ENCODE measurements at places on chromosomes 3 and 15.

DNA sequence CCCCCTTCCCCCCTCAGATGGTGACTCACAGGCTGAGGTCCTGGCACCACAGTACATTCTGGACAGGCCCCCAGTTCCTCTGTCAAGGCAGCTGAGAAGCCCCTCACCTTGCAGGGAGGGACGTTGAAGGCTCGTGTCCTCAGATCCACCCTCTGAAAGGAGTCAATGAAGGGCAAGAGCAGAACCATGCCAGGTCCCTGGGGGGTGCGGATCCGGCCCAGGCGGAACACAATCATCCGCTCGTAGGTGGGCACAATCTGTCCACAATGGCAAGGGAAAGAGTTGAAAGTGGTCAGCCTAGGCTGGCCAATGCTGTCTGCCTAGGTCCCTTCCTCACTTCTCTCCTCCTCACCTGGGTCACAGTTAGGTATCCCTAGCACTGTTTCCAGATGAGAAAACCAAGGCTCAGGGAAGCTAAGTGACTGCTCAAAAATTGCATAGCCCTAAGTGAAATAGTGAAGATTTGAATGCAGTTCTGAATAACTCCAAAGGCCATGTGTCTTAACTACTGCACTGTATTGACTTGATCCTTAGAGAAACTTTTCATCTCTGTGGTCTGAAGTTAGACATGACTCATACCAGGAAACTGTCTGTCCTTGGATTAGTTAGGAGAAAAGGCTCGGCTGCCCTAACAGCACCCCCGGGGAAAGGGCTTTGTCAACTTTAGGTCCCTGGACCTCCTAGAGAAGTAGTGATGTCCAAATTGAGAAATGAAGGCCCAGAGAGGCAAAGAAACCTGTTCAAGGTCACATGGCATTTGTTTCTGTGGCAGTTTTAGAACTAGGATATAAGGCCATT is 2.9 kb downstream of the STOML1 start:
- DNase-seq: no peak

DNA sequence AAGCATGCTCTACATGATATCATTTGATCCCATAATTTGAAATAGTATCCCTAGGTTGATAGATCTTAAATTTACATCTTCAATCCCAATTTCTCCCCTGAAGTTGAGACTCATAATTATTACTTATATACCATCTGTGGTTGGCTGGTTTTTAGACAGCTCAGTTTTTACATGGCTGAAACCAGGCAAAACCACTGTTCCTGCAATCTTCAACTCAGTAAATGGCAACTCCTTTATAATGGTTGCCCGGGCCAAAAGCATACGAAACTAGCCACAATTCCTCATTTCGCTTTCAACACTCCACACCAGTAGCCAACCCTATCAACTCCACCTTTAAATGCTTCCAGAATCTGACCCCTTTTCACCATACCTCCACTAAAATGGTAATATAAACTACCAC is 118.5 kb downstream of the TGFBR2 start:
- DNase-seq: no peak

DNA sequence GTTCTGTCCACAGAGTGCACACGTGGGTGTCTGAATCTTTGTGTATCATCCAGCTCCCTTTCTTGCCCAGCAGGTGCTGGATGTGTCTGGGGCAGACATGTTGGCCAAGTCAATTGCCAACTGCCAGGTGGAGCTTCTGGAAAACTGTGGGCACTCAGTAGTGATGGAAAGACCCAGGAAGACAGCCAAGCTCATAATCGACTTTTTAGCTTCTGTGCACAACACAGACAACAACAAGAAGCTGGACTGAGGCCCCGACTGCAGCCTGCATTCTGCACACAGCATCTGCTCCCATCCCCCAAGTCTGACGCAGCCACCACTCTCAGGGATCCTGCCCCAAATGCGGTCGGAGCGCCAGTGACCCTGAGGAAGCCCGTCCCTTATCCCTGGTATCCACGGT is 12.5 kb upstream of the RPP14 start:
- no peak for DNase-seq

GRCh38 chr3:65145680-65146079 is 457.9 kb upstream of the ADAMTS9 start:
- DNase-seq: no peak

GRCh38 chr15:52728899-52729298 is 49.7 kb upstream of the ATOSA start:
- DNase-seq: no peak

- no peak for DNase-seq
Measured at GRCh38 chr15:90921887-90922286, 10.5 kb downstream of the HDDC3 start.

DNA sequence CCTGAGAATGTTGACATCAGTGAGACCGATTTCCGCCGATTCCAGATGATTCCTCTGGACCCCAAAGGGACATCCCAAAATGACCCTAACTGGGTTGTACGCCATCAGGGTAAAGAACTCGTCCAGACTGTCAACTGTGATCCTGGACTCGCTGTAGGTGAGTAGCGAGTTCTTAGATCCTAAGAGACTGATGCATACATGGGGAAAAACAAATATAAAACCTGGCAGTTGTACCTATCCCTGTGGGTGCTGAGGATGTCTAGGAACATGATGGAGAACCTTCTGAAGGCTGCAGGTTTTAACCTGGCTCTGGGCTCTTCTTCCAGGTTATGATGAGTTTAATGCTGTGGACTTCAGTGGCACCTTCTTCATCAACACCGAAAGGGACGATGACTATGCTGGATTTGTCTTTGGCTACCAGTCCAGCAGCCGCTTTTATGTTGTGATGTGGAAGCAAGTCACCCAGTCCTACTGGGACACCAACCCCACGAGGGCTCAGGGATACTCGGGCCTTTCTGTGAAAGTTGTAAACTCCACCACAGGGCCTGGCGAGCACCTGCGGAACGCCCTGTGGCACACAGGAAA is 12.3 kb downstream of the THBS1 start:
- DNase-seq: no peak

DNA sequence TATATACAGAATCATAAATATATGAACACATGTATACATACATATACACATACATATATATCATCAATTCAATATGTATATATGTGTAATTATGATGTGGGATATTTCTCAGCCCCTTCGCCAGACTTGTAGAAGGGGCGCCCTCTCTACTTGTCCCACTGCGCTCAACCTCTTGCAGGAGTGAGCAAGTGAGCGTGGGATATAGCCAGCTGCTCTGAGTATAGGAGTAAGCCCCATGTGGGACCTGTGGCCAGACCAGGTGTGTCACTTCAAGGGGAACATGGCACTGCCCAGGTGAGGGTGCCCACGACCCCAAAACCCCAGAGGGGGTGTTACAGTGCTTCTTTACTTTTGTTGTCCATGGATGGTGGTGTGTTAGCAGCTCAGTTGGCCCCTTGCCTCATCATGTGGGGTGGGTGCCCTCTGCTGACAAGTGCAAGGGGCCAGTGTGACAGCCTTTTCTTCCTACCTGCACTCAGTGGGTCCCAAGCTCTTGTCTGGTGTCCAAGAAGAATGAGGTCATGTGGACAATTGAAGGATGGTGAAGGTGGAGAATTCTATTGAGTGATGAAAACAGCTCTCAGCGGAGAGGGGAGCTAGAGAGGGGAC is 304.1 kb downstream of the UNC13C start:
- no peak for DNase-seq

GRCh38 chr3:3927965-3928364 is 128.7 kb downstream of the LRRN1 start:
- no peak for DNase-seq

GRCh38 chr3:100693225-100693624 is 16.1 kb upstream of the TFG start:
- DNase-seq: no peak

DNA sequence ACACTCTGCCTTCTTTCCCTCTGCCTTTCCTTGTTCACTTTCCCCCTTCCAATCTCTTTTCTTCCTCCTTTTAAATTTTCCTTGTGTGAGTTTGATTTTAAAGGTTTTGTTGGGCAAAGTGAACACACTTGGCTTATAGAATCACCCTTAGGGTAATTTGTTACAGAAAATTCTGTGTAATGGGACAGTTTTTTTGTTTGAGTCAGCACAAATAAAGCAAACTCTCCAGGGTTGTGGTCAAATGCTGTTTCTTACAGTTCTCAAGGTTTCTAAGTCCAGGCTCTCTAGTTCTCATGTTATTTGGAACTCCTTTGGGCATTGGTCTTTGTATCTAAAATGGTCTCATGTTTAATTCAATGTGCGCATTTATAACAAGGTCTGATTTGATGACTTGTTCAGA is 307.1 kb downstream of the PTPRG start:
- DNase-seq: no peak

- no peak for DNase-seq
Measured at GRCh38 chr3:10646531-10647335, 141.3 kb upstream of the ATP2B2 start.

DNA sequence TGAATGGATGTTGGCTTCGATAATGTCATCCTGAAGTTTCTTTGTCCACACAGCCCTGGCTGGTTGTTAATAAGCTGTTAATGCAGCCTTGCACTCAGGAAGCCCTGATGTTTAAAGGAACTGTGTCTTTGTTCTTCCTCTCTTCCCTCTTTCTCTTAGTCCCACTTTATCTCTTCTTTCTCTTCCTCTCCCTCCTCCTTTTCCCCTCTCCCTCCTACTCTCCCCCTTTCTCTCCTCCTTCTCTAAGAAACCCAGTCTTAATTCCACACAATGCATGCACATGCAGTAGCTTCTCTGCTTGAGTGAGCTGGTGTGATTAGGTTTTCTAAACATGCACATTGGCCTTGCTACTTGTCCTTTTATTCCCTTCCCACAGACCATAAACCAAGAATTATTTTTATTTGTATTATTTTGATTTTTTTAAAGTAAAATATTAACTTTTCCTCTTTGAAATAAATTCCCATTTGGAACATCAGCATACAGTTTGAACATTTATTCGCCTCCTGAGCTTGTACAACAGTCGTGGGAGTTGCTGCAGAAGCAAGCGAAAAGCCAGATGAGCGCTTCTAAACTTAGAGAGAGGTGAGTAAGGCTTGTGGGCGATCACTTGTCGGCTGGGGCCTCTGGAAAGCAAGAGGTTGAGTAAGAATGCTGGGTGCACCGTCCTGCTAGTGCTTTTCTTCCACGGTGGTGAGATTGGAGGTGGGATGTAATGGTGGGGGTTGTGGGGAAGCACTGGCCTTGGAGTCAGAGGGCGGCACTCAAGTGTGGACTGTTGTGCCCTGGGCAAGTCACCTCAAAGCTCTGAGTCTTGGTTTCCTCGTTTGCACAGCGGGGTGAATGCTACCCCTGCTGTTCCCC is 7.2 kb downstream of the GHRL start:
- no peak for DNase-seq

DNA sequence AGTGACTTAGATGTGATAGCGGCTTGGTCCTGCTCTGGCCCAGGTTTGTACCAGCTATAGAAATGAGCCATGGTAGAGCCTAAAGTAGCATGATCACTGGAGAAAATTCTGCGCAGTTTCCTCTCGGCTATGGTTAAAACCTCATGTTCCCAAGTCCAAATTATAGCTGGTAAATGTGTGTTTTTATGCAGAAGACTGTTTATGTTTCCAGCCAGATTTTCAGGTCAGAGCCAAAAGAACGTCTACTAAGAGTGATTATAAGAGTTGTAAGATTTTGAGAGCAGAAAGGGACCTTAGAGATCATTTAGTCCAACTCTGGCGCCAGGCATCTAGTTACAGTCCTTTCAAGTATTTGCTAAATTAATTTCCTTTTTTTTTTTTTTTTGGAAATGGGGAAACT is 333.7 kb downstream of the LPP start:
- DNase-seq: no peak

DNA sequence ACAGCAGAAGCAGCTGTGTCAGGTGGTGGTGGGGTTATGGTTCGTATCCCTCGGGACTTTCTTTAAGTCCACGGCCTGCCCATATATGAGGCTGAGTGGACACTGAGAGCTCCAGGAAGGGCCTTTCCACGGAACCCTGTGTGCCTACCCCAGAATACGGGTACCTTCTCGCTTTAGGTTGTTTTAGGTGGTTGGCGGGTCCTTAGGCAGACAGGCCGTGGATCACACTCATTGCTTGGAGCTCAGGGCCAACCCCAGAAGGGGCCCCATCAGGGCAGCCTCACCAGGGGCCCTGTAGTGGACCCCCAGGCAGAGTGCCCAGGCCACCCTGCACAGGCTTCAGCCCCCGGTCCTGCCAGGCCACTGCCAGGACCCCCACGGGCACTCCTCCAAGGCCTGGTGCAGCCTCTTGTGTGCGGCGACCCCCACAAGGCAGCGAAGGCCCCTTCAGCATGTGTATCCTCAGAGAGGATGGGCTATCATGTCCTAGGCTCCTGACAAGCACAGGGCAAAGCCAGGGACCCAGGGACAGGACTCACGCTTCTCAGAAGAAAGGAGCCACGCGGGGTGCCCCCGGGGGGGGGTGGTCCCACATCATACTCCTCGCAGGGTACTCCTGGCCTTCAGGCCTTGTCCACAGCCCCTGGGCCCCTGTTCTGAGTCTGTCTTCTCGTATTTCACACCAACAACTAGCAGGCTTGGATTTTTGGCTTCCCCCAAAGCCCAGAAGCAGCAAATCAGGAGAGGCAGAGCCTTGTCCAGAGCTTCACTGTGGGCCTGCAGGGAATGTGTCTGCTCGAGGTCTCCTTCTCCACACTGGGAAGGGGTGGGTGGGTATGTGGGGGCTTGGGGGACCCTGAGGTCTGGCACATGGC is 93.4 kb downstream of the LRRK1 start:
- no peak for DNase-seq

GRCh38 chr3:157070678-157070999 is 89.3 kb downstream of the CCNL1 start:
- DNase-seq: no peak

- DNase-seq: no peak
Measured at GRCh38 chr3:15601046-15601398, 347 bp downstream of the HACL1 start.

GRCh38 chr3:112651071-112651470 is 10.1 kb upstream of the CCDC80 start:
- DNase-seq: no peak

DNA sequence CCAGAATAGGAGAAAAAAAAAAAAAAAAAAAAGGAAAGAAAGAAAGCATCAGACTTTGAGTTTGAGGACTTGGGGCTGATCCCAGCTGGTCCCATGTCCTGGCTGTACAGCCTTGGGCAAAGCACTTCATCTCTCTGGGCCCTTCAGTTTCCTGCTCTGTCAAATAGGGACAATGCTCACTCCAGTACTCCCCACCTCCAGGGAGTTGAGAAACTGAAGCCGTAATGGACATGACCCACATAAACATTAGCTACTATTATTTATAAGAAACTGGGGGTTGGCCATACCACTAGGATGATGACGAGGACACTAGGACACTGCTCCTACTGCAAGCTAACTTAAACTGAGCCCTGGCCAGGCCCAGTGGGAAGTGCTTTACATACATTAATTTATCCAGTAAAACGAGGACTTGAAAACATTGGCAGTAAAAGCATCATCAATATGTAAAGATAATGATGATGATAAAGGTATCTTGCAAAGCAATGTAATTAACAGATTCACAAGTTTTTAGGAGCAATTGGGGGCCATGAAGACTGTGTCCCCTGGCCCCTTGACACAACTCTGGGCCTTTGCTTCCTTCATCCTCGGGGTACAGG is 22.9 kb upstream of the SMAD6 start:
- DNase-seq: no peak

- no peak for DNase-seq
Measured at GRCh38 chr15:63727542-63727941, 106.2 kb downstream of the HERC1 start.

GRCh38 chr15:82058026-82058425 is 12.2 kb upstream of the MEX3B start:
- DNase-seq: no peak

- no peak for DNase-seq
Measured at GRCh38 chr15:79620112-79620857, 188.1 kb downstream of the MINAR1 start.

Measured in left hindlimb (tissue), 1 donor.